ENCODE measurements at places on chromosomes 5 and 9.

DNA sequence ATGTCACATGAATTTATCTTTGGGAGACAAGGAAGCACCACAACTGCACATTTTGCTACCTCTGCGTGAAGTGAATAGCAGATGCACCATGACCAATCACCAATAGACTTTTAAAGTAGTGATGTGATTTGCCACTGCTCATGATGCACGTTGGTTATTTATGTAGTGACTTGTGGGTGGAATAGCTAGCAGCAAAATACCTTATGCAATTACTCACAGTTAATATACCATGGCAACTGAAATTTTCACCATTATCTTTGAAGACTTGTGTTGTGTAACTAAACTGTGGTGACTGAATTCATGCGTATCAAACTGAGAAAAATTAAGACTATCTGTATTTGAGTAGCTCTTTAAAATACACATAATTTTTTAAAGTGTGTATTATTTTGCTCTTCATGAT lies 46.2 kb upstream of the TUSC1 start:
- peak; percentile 28 for DNase-seq

DNA sequence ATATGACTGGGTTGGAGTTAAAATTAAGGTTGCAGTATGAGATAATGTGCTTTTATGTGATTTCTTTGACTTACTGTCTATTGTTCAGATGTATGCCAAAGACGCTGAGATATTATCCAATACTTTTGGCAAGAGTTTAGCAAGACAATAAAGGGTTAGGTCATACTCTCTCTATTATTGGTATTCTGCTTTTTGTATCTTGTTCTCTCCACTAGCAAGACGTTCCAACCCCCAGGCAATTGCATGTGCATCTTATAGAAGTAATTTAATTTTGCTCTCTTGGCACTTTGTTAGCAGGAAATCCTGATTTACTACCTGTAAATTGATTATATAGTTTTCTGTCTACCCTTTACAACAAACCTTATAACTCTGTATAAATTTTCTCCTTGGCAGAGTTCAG lies 1093.6 kb downstream of the CDH9 start:
- no peak for DNase-seq

DNA sequence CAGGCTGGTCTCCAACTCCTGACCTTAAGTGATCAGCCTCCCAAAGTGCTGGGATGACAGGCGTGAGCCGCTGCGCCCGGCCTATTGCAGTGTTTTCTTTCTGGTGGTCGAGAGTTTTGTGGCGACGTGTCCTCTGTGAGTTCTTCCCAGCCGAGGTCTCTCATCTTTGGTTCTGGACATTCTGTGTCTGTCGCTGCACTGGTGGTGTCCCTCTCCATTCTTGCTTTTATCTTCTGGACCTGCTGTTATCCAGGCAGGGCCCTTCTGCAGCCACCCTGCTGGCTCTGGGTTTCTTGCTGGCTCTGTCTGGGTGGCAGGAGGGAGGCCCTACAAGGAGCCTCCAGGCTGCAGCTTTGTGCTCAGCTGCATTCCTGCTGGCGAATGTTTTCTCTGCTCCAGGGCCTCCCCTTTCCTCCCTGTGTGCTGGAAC lies 49.1 kb upstream of the EXOC3 start:
- no peak for DNase-seq

GRCh38 chr5:173909199-173909598 lies 21.1 kb downstream of the CPEB4 start:
- peak; percentile 63 for DNase-seq

- no peak for DNase-seq
These were observed 72.8 kb downstream of the NIPSNAP3B start for GRCh38 chr9:104836767-104837166.

DNA sequence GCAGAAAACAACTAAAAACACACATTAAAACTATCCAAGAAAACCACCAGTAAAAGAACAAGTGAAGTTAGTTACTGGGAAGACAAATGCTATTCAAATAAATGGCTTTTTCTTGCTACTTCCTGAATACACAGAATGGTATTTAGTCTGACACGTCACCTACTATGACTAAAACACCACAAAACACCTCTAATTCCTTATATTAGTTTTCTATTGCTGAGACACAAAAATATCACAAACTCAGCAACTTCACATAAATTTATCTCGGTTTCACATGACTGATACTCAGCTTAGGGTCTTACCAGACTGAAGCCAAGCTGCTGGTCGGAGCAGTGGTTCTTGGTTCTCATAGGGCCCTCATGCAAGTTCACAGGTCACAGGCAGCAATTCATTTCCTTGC lies 5.4 kb downstream of the DMAC1 start:
- DNase-seq: no peak

All from COLO829 (cell line).